ENCODE measurements at places on chromosomes 2 and 18.

DNA sequence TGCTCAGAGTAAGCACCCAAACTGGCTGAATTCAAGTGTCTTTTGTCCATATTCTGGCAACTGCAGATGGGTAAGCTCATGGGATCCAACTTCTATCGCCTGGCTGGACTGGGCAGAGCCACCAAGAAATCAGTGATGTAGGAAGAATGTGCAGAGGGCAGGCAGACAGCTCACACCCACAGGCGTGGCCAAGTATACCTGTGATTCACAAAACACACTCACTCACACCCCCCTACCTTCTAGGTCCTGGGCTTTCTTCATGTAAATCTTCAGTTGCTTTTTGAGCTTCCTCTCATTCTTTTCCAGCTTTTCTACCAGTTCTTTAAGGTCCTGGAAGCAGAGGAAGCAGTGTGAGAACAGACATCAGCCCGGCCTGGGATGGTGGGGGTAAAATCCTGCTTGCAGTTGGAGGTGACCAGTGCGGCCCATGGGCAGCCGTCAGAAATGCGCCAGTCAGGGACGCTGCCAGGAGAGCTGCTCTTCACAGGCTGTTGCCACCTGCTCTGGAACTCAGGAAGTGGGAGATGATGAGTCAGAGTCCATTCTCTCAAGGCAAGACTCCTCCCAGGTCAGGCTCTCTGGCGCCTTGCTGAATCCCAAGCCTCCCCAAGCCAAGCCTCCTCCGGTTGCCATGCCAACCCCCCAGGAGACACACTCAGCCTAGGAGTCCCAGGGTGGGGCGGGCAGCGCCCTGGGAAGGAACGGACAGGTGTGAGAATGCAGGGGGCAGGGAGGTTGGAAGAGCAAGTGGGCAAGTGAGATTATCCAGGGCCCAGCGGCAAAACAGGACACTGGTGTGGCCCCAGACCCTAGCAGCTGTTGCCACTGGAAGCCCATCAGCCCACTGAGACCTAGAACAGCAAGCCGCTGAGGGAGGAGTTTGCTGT lies 36.2 kb upstream of the ACAA2 start:
- DNase-seq, result no peak

GRCh38 chr18:24935896-24936295 lies 416.1 kb downstream of the ZNF521 start:
- DNase-seq, result no peak

- DNase-seq, result no peak
These were observed 77.2 kb upstream of the ACSL3 start for GRCh38 chr2:222783592-222783991.

DNA sequence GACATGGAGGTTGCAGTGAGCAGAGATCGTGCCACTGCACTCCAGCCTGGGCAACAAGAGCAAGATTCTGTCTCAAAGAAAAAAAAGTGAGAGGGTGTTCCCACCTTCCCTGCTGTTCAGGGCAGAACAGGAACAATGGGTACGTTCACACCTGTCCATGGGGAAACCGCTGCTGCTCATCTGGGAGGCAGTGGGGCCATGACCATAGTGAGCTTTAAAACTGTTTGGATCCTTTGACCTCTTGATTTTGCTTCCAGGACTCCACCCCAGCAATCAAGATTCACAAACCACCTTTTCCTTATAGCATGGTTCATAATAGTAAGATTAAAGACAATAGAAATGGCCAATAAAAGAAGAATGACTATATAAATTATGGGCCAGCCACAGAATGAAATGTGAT lies 209.2 kb downstream of the ARL4C start:
- DNase-seq, result no peak

DNA sequence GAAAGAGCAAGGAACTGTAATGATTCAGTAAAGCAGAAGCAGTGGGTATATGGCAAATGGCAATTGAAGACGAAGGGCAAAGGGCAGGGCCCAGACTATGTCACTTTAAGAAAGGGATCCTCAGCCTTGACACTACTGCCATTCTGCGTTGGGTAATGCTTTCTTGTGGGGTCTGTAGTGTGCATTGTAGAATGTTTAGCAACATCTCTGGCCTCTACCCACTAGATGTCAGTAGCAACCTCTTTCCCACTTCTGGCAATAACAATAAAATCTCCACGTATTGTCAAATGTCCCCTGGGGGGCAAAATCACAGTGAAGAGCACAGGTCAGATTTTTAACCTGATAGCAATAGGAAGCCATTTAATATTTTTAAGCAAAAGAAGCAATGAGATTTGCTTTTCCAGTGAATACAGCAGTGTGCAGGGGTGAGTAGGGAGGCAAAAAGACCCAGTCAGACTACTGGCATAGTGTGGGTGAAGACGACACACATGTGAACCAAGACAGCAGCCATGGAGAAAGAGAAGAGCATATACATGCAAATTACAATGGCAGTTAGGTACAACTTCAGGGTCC lies 209.5 kb downstream of the DYM start:
- no peak for DNase-seq

DNA sequence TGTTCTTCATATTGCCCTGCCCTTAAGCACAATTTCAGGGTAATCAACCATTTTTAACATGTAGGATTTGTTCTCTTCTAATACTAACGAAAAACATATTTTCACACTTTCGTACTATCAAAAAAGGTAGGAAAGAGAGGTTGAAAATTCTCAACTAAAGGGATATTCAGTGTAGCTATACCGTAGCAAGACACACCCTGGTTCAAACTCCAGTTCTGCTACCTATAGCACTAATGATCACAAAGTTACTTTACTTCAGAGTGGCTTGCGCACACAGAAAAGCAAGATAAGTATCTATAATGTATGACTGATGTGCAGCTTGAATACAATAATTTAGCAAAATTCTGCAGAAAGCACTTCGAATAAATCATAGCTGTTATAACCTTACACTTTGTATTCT lies 125.8 kb upstream of the CD226 start:
- DNase-seq, result no peak

- no peak for DNase-seq
These were observed 118.4 kb downstream of the ETAA1 start for GRCh38 chr2:67515538-67515937.

GRCh38 chr2:59713577-59713976 lies 839.9 kb downstream of the BCL11A start:
- DNase-seq, result no peak
